ENCODE measurements at places on chromosomes 4 and X.

DNA sequence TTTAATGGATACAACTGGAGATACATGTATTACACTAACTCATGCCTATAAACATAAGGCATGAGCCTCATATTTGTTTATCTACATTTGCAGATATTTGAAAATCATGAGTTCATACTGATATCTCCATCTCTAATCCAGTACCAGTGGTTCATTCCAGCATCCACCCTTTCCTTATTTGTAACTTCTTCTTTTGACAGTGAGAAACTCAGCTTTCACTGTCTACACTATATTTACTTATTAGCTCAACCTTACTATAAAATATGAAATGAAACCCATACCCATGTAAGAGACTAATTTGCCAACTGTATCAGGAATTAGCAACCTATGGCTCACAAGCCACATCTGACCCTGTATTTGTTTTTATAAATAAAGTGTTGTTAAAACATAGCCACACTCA lies 161.9 kb upstream of the GPRIN3 start:
- DNase-seq, result no peak

GRCh38 chrX:8042304-8042703 lies 115.1 kb upstream of the PNPLA4 start:
- DNase-seq, result no peak

DNA sequence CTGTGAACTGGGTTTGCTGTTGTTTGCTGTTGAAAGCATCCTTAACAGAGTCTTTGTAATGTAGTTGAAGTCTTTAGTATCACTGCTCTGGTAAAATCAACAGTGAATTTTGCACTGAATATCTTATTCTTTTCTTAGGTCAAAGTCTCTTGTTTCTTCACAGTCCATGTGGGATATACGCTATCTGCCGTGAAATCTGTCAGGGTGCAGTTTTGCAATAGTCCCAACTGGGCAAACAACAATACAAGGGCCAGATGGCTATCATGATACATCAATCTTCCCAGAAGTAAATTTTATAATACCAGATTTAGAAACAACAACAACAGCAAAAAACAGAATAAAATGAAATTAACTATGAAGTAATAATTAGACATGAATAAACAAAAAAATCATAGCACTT lies 123.5 kb downstream of the PPARGC1A start:
- DNase-seq, result no peak

GRCh38 chrX:117843749-117844148 lies 272.9 kb downstream of the KLHL13 start:
- no peak for DNase-seq

- DNase-seq, result no peak
Measured at GRCh38 chrX:17511556-17511955, 136.6 kb downstream of the NHS start.

- no peak for DNase-seq
Measured at GRCh38 chr4:87551361-87551760, 22.2 kb upstream of the SPARCL1 start.

- no peak for DNase-seq
Measured at GRCh38 chr4:61723492-61723891, 523.4 kb downstream of the ADGRL3 start.

GRCh38 chrX:47854474-47854873 lies 17.8 kb downstream of the ZNF81 start:
- no peak for DNase-seq

DNA sequence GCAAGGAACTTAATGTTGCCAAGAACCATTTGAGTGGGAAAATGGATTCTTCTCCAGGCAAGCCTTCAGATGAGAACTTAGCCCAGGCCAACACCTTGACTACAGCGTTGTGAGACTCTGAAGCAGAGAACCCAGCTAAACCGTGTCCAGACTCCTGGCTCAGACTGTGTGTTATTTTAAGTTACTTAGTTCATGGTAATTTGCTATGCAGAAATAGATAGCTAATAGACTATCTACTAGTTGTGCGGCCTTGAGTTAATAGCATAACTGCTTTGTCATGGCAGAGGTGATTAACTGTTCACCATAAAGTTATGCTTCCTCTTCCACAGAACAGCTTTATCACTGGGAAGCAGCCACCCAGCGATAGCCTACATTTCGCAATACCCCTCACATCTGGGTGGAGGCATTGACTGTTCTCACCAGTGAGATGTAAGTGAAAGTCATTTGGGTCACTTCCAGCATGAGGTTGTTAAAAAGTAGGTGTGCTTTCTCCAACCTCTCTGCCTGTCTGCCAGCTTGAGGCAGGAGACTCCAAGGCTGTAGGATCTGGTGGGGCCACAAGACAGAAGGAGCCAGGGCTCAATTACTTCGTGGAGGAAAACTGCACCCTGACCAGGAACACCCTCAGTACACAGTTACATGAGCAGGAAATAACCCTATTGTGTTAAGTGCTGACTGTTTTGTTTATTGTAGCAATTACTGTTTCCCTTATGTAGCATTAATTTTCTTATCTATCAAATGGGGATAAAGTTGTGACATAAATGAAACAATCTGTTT lies 94.2 kb downstream of the GPAT3 start:
- no peak for DNase-seq

DNA sequence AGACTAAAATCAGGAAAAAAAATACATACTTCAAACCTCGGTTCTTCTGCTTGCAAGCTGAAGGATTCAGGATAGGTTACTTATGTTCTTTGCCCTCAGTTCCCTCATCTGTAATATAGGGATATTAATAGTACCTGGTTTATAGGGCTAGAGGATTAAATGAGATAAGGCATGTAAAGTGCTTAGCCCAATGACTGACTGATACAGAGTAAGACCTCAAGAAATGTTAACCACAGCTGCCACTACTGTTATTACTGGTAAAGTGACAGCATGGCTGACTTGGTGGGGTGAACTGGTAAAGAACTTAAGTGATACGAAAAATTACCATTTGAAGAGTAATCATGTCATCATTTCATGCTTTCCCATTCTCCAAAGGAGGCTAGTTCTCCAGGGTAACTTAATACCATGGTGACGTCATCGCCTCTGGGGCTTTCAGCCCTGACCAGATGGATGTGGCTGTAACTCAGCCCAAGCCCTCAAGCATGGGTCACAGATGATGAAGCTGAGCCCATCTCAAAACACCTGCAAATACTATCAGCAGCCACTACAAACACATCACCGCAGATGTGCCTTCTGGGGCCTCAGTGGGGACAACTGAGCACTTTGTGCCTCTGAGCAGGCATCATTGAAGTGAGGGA lies 44.5 kb upstream of the SCML1 start:
- no peak for DNase-seq

- no peak for DNase-seq
Measured at GRCh38 chrX:133570549-133570948, 155.3 kb upstream of the GPC4 start.

DNA sequence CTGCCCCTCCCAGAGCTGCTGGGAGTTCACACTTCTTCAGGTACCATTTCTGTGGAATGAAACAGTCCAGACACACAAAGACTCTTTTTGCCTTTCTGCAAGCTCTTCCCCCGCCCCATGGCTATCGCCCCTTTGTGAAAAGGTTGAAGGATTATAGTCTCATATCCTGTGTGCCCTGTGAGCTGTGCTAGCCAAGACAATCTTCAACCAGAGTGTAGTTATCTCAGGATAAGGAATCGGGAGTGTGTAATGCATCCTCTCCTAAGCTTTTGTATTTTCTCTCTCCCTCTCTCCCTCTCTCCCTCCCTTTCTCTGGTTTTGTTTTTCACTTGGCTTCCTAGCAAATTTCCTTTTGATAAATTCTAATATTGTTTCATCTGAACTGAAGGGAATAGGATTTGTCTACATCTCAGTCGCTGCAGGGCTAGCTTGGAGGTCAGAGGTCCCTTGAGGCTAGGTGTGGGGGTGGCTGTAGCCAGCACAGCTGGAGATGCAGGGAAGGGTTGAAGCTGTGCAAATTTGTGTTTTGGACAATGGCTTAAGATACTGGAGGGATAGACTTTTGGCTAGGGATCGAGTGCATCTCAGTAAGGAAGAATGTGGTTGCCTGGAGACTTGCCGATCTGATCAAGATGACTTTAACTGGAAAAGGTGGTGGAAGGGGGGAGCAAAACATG lies 74.6 kb upstream of the NALF2 start:
- no peak for DNase-seq
